ENCODE measurements at places on chromosomes 2 and 18.

- no peak for DNase-seq
Measured at GRCh38 chr2:144596073-144596871, 76.4 kb upstream of the ZEB2 start.

- DNase-seq, result no peak
Measured at GRCh38 chr2:219772103-219772635, 144.7 kb downstream of the SLC4A3 start.

- DNase-seq, result no peak
Measured at GRCh38 chr2:100245681-100246080, 76.6 kb downstream of the LONRF2 start.

- no peak for DNase-seq
Measured at GRCh38 chr2:100422320-100423055, 5.0 kb upstream of the CHST10 start.

- no peak for DNase-seq
Measured at GRCh38 chr18:45562567-45563479, 52.5 kb upstream of the SLC14A2 start.

- DNase-seq, result no peak
Measured at GRCh38 chr2:43524177-43524965, 71.5 kb downstream of the THADA start.

GRCh38 chr2:219514836-219515235 lies 554 bp downstream of the ASIC4 start:
- no peak for DNase-seq

- no peak for DNase-seq
Measured at GRCh38 chr18:75977081-75977480, 518.0 kb downstream of the ZNF516 start.

DNA sequence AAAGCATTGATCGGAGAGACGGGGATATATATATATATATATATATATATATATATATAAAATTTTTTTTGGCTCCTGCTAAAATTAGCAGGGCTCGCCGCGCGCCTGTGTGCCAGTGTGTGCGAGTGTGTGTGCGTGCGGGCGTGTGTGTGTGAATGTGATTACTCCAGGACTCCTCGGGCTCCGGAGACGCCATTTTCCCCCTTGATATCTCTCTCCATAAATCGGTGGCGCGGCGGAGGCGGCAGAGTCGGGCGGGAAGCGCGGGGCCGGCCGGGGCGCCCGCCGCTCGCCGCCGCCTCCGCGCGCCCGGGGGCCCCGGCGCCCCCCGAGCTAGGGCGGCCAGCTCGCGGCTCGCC lies 795 bp upstream of the SETBP1 start:
- peak; percentile 22 for DNase-seq

- DNase-seq, result no peak
Measured at GRCh38 chr2:25738383-25739343, 65.3 kb upstream of the DTNB start.

DNA sequence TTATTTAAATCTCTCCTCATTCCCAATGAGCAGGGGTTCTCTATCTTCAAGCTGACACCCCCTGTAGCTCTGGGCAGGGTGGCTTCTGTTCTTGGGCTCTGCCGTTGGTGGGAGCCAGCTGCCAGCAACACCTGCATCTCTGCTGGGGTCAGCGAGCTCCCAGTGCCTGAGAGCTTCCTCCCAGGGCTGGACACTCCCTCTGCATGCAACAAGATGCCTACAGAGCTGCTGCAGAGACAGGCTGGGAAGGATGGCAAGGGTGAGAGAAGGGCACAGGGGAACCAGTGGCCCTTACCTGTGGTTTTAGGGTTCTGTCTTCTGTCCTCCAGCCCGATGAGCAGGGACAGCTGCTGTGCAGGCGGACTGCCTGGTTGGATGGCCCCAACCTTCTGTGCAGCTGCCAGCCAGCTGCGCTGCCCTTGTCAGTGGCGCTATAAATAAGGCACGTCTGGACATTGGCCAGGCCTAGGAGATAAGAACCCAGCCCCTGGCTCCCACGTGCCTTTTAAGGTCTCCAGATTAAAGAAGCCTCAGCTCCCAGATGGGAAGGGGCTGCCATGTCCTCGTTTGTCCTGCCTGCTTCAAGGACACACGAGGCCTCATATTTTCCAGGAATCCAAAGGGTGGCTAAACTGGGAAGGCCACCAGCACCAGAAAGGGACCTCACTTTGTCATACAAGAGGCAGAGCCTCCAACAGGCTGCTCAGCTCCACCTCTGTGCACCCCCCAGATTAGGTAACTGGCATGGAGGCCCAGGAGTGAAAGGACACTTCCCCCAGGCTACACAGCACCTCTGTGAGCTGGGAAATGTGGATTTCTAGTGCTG lies 39.5 kb upstream of the FHL2 start:
- DNase-seq, result no peak

- no peak for DNase-seq
Measured at GRCh38 chr2:231854616-231855125, 68.4 kb downstream of the COPS7B start.

DNA sequence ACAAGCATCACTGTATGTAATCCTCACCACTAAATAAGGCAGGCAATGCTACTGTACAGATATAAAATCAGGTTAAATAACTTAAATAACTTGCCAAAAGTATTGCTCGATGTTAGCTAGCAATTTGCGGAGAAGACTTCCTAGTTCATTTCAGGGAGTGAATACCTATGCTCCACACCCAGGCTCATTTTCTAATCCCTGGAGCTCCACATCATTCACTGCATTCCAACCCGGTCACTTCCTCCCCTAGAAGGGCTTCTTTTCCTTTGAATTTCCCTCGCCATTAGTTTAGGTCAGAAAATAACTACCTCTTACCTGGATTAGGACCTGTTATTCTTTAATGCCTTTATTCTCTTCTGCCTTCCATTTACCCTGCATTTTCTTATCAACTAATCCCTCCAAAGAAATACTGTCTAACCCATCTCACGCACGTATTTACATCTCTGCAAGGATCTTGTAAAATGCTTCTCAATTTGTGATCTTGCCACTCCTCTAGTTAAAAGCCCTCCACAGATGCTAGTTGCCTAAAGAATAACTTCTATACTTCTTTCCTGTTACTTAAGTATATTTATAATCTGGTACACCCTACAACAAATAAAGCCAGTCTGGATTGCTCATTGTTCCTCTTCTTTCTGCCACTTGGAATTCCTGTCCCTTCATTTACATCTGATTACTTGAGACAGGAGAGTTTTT lies 599.8 kb downstream of the NRXN1 start:
- DNase-seq, result no peak

DNA sequence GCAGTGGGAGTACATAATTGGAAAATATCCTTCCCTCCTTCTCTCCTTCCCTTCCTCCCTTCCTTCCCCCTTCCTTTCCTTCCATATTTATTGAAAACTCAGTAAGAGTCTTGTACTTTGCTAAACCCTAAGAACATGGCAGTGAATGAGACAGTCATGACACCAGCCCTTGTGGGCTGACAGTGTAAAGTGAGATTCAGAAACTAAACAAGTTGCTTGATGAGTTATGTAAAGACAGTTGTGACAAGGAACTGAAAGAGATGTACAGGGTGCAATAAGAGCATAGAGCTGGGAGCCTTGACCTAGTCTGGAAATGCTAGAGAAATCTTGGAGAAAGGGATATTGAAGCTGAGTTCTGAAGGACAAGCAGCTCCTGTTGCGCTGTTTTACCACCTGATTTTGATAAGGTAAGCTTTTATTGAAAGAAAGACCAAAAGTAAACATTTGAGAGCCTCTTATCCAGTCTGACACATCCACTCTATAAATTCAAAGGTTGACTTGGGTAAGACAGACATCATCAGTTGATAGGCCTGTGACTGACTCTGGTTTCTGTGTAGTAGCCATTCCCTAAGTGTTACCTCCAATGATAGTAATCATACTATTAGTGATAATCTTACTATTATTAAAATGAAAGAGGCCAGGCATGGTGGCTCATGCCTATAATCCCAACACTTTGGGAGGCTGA lies 66.5 kb upstream of the SKOR2 start:
- DNase-seq, result no peak

GRCh38 chr2:228731517-228731916 lies 539.6 kb downstream of the PID1 start:
- DNase-seq, result no peak

DNA sequence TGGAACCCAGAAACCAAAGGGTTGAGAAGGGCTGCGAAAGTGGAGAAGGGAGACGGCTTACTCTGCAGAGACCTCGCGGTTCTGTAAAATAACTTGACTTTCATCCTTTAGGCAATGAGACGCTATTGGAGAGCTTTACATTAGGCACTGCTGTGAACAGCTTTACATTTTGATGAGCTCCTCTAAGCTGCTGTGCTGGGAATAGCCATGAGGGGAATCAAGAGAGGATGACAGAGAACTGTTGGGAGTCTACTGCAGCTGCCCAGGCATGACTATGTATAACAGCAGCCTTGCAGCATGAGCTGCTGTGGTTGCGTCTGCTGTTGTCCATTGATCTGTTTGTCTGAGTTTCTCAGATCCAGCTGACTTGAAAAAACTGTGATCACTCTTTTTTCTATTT lies 310.8 kb upstream of the MAP2 start:
- no peak for DNase-seq

GRCh38 chr2:240819858-240820606 lies at the start of gene KIF1A:
KIF1A (minus strand) TSS chr2:240820219; CDS start chr2:240797752, 22,467 bp downstream.
- DNase-seq, result peak; percentile 41

DNA sequence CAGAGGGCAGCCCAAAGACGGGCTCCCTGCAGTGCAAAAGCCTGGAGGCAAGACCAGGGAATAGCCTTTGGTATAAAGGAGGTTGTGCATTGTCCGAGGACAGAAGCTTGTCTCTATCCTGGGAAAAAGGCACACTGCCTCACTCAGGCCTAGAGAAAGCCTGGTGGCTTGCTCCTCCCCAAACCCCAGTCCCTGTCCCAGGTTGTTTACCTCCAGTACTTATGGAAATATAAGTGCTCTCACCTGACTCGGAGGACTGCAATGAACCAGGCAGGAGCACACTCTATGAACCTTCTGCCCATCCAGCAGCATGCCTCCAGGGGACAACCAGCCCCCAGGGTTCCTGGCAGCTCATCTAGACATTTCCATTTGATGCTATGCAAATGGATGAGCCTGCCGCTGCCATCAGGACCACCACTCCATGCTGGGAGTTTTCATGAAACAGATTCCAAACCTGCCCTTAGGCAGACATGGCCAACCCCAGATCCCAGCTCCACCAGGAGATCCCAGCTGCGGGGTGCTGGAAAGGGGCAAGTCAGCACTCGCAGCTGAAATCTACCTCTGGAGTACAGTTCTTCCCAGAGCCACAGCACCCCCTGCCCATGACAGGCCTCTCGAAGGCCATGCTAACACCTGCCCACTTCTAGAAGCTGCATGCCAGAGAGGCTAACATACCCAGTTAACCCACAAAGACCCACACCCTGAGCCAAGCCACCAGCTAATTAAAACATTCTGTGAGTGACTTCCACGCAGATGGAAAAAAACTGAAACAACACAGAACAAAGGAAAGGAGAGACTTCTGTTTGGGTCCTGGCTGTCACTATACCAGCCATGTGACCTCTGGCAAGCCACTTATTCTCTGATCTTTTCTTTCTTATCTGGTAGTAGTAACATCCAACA lies 101.7 kb downstream of the TTC32 start:
- no peak for DNase-seq

- no peak for DNase-seq
Measured at GRCh38 chr18:64210401-64210949, 61.6 kb upstream of the LINC00305 start.

DNA sequence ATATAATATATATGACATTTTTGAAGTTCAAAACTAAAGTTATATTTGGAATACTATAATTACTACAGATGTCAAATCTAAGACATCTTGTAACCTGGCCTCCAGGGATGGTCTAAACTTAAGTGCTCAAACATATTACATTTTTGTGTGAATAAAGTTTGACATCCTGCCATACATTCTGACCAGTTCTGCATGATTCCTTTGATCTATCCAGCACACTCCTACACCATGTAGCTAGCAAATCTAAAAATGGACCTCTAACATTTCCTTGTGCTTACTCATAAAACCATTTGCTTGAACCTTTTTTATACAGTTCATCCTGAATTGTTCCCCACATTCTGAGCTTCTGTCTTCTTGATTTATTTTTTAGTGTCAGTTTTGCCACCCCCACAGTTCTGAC lies 294.3 kb upstream of the ZNF804A start:
- DNase-seq, result no peak

Data from CD8-positive, alpha-beta T cell (primary cell).